Caudate nucleus (tissue), 63 donors: ENCODE measurements at places on chromosomes 2 and 18.

- DNase-seq = no peak
Observed at GRCh38 chr2:160394153-160394552, 99.5 kb downstream of the RBMS1 start.

DNA sequence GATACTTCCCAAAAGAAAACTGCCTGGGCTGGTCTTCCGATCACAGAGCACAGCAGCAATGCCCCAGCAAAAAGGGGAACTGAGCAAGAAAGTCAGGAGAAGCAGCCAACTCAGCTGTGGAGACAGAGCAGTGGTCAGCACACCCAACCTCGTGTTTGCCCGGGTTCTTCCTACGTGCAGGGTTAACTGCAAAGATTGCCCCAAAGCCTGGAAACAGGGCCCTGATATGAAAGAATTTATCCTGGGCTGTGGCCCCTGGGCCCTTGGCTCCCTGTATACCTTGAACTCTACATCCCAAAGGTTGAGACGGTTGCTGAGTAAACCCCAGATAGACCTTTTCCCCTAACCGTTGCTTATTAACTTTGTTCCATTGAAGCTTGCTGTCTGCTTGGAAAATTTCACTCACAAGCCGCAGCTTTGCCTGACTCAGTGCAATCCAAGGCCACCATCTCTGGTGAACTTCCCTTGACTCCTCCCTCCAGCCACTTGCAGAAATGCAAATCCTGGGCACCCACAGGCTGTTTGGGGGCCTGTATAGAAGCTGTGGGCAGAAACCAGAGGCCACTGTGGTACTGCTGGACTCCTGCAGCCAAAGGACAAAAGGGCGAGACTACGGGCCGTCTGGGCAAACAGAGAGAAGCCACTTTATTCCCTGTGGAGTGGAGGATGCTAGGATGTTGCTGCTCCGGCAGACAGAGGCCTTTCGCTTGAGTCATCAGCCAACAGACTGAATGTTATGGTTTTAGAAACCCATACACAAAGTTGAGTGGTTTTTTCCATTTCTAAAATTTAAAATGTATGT lies 18.2 kb downstream of the NRP2 start:
- no peak for DNase-seq

GRCh38 chr2:29189052-29189451 lies 73.8 kb downstream of the CLIP4 start:
- DNase-seq = no peak

DNA sequence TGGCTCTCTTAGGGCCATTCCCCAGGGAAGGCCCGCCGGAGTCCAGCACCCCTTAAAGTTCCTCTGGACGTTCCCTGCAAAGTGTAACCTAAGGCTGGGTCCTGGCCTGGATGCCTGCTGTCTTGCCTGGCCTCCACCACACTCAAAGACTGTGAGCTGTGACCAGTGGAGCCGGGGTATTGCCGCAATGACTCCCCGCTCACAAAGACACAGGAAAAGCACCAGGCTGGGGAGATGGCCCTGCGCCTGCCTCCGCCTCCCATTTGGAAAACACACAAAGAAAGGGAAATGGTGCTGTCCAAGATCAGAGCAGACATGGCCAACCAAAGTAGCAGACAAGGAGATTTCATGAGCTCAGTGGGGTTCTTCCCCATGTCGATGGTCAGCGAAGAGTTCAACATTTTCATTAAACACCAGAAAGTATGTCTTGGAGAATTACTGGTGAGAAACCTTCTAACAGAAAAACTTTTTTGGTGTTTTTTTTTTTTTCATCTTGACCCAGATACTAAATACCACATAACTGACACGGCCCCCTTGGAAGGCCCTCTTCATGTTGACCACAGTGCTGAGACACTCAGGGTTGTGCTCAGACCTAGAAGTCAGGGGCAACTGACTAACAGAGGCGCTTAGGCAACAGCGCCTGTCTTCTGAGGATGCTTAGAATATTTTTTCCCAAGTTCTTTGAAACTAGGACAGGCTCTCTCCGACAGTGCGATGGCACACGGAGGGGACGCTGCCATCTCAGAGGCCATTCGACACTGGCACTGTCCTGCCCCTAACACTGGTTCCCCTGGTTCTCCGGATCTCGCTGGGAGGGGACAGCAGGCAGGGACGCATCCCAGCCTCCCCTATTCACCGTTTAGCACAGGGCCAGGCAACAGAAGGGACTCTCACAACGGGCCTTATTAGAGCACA lies 226.4 kb upstream of the ID2 start:
- peak; percentile 7 for DNase-seq

- DNase-seq = no peak
Observed at GRCh38 chr2:22817197-22817596, 567.8 kb upstream of the KLHL29 start.

DNA sequence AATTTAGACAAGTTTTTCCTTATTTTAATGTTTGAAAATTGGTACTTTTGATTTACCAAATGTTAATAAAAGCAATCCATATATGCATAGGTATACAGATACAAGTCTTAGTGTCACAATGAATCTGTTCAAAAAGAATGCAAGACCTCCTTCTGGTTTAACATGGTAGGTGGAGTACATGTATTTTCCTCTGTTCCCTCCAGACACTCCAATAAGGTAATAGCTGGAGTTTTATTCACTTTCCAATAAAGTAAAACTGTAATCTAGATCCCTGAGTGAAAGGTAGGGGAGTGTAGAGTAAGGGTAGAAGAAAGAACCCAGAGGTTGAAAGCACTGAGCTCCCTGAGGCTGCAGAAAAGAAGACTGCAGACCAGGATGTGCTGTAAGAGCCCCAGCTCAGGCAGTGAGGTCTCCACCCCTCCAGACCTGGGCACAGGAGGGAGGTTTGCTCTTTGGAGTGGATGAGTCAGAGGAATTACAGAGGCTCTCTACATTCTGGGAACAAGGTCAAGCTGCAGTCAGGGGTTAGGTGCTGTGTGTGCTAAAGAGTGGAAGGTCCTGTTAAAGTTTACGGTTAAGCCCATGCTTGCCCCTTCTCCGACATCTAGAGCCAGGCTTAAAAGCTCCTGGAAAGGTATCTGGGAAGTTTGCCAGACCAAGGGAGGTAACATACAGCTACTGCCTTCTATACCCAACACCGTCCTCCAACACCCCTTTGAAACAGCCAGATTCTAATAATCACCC lies 27.6 kb upstream of the STAT1 start:
- no peak for DNase-seq

GRCh38 chr18:53380063-53380639 lies 844.3 kb downstream of the MBD2 start:
- peak; percentile 1 for DNase-seq

DNA sequence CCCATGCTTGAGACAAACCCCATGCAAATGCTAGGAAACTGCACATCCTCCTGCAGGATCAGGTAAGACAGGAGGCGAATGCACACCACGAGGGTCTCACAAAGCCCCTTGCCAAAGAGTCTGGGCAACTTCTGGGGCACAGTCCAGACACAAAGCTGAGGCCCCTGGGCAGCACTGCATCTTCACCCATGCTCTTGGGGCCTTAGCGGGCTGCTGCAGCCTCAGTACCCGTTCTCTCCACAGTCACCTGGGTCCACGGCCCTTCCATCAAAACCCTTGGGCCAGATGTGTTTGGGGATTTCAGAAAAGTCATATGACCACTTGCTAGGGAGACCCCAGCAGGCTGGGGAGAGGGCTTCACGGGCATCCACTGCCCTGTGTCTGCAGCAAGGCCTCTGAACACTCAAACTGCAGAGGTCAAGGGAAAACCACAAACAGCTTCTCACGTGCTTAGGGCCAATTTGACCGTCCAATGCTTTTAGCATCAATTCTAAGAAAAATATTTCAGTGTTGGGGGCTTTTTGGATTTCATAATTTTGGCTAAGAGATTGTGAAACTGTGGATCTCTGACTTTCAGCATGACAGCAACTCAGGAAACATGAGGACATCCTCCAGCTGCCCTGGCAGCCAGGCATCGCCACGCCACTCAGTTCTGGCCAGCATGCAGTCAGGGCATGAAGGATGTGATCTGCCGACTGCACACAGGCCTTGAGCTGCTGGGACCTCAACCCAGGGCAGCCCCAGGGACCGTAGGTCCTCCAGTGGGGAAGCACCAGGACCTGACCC lies 20.0 kb downstream of the PASK start:
- DNase-seq = no peak
